ENCODE measurements at places on chromosomes 2 and 18.

- H3K27ac ChIP-seq: no peak overlapping the region
- H3K36me3 ChIP-seq: no peaks in the 10 kb centered on the region
- no peaks in the 10 kb centered on the region for H3K27me3 ChIP-seq
- H3K4me3 ChIP-seq: no peak overlapping the region
- no peak for DNase-seq
These were observed 522.2 kb upstream of the CNTNAP5 start for GRCh38 chr2:123502931-123503330.

- H3K27ac ChIP-seq: no peak overlapping the region
- no peaks in the 10 kb centered on the region for H3K4me1 ChIP-seq
- no peak overlapping the region for H3K4me3 ChIP-seq
- H3K36me3 ChIP-seq: no peaks in the 10 kb centered on the region
- DNase-seq: no peak
These were observed 233.7 kb upstream of the HNRNPA3 start for GRCh38 chr2:176978921-176979320.

DNA sequence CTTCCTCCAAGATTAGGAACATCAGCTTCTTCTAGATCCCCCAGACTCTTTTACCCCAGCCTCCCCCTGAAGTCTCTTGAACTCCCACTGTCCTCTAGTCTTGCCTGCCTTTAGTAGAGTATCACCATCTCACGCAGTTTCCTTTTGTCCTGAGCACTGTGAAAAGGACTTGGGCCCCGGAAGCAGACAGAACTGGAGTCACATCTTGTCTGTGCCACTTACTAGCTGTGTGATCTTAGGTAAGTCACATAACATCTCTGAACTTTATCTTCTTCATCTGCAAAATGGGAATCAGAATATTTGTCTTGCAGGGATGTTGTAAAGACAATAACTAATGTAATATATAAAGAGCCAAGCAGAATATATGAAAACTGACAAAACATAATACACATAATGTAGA, 8.4 kb upstream of the TRABD2A start:
- no peak for DNase-seq
- H3K36me3 ChIP-seq: no peaks in the 10 kb centered on the region
- peaks cover 32% of the 10 kb centered on the region for H3K4me1 ChIP-seq
- peak overlapping the region; percentile 40 for H3K27ac ChIP-seq
- H3K4me3 ChIP-seq: peak overlapping the region; percentile 63

GRCh38 chr2:208253600-208254117, 1.2 kb downstream of the IDH1 start:
- peaks cover 12% of the 10 kb centered on the region for H3K4me1 ChIP-seq
- DNase-seq: no peak
- H3K27me3 ChIP-seq: no peaks in the 10 kb centered on the region
- peak overlapping the region; percentile 88 for H3K4me3 ChIP-seq
- H3K36me3 ChIP-seq: peaks cover 9% of the 10 kb centered on the region

DNA sequence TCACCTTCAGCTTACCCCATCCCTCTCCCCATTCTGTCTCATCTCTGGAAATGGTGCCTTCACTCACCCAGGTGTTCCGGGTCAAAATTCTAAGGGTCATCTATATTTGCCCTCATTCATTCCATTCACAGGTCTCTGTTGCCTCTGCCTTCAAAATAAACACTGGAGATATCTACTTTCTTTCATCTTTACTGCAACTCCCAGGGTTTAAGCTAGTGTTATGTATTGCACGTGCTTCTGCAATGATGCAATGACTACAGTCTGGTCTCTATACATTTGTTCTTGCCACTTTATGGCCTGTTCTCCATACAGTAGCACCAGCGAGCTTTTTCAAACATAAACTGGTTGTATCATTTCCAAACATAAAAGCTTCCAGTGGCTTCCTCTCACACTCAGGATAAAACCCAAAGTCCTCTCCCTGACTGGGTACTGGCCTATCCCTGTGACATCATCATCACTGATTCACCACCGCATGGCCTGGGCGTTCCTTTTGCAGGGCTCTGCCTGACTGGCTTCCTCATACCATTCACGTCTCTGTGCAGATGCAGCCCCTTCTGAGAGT, 14.3 kb downstream of the DSG2 start:
- DNase-seq: no peak
- no peak overlapping the region for H3K27ac ChIP-seq
- no peak overlapping the region for H3K4me3 ChIP-seq
- H3K4me1 ChIP-seq: no peaks in the 10 kb centered on the region
- H3K36me3 ChIP-seq: no peaks in the 10 kb centered on the region

- no peak overlapping the region for H3K27ac ChIP-seq
- no peaks in the 10 kb centered on the region for H3K27me3 ChIP-seq
- no peak overlapping the region for H3K4me3 ChIP-seq
- no peak for DNase-seq
- H3K36me3 ChIP-seq: no peaks in the 10 kb centered on the region
- H3K4me1 ChIP-seq: no peaks in the 10 kb centered on the region
These were observed 170.2 kb downstream of the NRP2 start for GRCh38 chr2:205852457-205852856.

DNA sequence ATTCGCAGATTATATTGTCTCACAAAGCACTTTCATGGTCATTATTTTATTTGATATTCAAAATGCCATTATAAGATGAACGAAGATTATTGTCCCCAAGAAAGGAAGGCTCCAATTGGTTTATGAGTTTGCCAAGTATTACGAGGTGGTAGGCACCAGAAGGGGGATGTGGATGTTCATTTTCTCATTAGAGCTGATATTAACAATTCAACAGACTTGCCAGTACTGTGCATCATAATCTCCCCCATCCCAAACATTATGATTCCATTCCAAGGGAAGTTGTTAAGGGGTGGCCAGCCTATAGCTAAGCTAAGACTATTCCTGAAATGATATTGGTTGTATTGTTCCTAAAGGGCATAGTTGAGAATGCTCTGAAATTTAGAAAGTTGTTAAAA, 257.7 kb downstream of the PRKCE start:
- no peaks in the 10 kb centered on the region for H3K27me3 ChIP-seq
- no peak overlapping the region for H3K4me3 ChIP-seq
- DNase-seq: no peak
- no peaks in the 10 kb centered on the region for H3K4me1 ChIP-seq

GRCh38 chr2:37786191-37786698, 114.8 kb upstream of the CDC42EP3 start:
- no peak overlapping the region for H3K27ac ChIP-seq
- no peak for DNase-seq
- no peaks in the 10 kb centered on the region for H3K36me3 ChIP-seq
- no peak overlapping the region for H3K4me3 ChIP-seq
- no peaks in the 10 kb centered on the region for H3K4me1 ChIP-seq

GRCh38 chr2:11077411-11077810, 77.9 kb upstream of the SLC66A3 start:
- DNase-seq: no peak
- H3K4me1 ChIP-seq: no peaks in the 10 kb centered on the region
- H3K4me3 ChIP-seq: no peak overlapping the region
- no peak overlapping the region for H3K27ac ChIP-seq

DNA sequence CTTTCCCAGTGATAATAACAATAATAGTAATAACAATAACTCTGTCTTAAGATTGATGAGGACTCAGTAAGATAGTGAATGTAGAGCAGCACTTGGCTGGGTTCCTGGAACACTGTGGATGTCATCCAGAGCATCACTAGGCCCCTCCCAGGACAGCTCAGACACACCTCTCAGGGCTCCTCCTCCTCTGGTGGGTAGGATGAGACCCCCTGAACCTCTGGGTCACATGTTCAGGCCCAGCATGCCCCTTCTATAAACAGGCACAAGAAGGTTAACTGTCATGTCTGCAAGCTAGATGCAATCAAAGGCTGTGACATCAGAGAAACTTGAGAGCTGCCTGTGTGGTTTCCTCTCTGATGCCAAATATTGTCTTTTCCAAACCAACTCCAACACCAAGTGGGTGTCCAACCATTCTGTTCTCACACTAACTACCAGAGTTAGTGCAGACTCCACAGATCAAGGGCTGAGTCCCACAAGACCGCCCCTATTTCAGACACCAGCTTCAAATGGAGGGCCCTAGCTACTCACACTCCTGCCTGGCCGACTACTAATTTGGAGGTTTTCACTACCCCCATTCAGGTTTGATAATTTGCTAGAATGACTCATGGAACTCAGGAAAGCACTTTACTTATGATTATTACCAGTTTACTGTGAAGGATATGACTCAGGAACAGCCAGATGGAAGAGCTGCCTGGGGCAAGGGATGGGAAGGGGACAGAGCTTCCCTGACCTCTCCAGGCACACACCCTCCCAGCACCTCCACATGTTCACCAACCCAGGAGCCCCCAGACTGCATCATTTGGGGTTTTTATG, 46.4 kb upstream of the BZW1 start:
- DNase-seq: no peak
- H3K36me3 ChIP-seq: no peaks in the 10 kb centered on the region
- H3K4me3 ChIP-seq: no peak overlapping the region
- no peaks in the 10 kb centered on the region for H3K27me3 ChIP-seq

DNA sequence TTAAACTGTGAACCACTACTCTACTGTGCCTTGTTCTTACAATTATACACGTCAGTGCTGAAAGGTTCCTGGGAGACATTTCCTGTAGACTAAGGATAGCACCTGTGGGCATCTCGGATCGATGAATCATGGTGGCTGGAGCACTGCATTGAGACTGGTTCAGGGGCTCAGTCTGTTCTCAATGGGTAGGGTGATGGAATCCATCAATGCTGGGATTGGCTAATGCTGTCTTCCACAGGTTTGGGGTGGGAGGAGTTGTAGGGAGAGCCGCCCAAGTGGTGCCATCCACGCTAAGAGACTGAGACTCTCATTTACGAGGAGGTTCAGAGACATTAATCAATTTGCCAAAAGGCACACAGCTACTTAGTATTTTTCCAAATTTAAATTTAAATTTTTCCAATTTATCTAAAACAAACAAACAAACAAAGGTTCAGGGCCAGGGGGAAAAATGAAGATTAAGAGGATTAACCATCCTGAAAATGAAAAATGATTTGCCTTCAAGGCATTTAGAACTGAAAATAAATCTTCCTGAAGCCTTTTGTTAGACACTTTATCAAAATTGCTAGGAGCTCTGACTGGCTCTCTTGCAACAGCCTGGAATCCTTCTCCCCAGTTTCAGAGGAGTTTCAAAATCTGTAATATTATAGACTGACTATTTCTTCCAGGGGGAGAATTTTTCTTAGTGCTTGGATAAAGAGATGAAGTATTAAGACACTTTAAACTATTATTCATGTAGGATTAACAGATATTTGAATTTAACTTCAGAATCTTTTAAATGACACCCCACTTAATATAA, 359.2 kb downstream of the TGIF1 start:
- H3K4me3 ChIP-seq: no peak overlapping the region
- no peak for DNase-seq
- no peaks in the 10 kb centered on the region for H3K36me3 ChIP-seq
- H3K27me3 ChIP-seq: no peaks in the 10 kb centered on the region
- no peak overlapping the region for H3K27ac ChIP-seq
- H3K4me1 ChIP-seq: no peaks in the 10 kb centered on the region

GRCh38 chr2:233064530-233065199, 4.5 kb downstream of the INPP5D start:
- no peak overlapping the region for H3K27ac ChIP-seq
- peaks cover 67% of the 10 kb centered on the region for H3K4me1 ChIP-seq
- H3K27me3 ChIP-seq: no peaks in the 10 kb centered on the region
- peak overlapping the region; percentile 100 for H3K4me3 ChIP-seq

GRCh38 chr18:11994703-11995444, 13.6 kb downstream of the IMPA2 start:
- H3K36me3 ChIP-seq: no peaks in the 10 kb centered on the region
- DNase-seq: no peak
- no peaks in the 10 kb centered on the region for H3K27me3 ChIP-seq
- H3K4me1 ChIP-seq: peaks cover 4% of the 10 kb centered on the region
- H3K27ac ChIP-seq: no peak overlapping the region

DNA sequence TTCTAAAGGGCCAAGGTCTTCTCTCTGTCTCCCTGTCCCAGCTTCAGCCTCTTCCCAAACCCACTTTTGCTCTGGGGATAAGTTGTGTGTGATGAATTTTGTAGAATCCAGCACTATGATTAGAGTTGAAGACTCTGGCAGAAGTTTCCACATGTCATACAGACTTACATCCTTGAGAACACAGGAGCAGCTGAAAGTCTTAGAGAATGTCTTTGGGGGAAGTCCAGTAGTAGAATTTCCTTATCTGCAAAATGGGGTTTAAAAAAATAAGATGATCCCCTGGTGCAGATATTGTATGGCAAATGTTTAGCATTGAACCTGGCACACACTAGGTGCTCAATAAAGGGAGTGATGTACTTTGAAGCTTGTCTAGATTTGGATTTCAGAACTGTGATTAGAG, 65.2 kb downstream of the TMEM247 start:
- no peak overlapping the region for H3K4me3 ChIP-seq
- no peaks in the 10 kb centered on the region for H3K36me3 ChIP-seq
- no peaks in the 10 kb centered on the region for H3K27me3 ChIP-seq
- H3K4me1 ChIP-seq: peaks cover 30% of the 10 kb centered on the region

DNA sequence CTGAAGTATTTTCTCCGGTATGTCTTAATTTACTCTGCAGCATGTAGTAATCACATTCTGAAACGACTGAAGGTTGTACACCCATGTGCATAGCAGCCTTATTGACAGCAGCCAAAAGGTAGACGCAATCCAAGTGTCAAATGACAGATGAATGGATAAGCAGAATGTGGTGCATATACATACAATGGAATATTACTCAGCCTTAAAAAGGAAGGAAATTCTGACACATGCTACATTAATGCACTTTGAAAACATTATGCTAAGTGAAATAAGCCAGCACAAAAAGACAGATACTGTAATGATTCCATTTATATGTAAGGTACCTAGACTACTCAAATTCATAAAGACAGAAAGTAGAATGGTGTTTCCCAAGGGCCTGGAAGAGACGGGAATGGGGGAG, 88.0 kb upstream of the EFEMP1 start:
- no peaks in the 10 kb centered on the region for H3K4me1 ChIP-seq
- no peaks in the 10 kb centered on the region for H3K27me3 ChIP-seq
- no peak overlapping the region for H3K4me3 ChIP-seq
- DNase-seq: no peak

Measured in CD8-positive, alpha-beta memory T cell (primary cell).